Activated CD4-positive, alpha-beta T cell treated with anti-CD3 and anti-CD28 coated beads, Interleukin-2, amount 50 U/mL, for 4 hours (primary cell): ENCODE measurements at places on chromosomes 5 and 9.

DNA sequence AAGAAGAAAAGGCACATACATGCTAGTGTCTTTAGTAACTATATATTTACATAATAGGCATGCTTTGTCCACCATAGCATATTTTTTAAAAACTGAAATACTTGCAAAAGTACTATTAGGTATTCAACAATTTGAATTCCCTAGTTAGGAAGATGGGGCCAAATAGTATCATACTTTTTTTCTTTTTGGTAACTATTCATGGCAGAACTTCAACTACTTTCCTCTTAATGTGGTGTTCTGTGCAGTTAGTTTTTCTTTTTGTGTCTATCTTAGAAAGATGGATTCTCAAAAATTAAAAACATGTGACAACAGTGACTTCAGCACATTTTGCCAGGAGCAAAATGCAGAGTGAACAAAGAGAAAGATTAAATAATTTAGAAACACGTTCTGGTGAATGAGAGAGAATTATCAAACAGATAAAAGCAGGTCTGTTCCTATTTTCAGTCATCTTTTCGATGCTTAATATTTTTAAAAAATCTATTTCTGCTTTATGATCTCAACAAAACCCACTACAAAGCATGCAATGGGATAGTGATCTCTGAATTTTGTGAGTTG is 341.1 kb downstream of the ARL15 start:
- no peak for DNase-seq

- no peak for DNase-seq
These were observed 70.3 kb downstream of the SH3RF2 start for GRCh38 chr5:146006470-146007190.

GRCh38 chr9:70083429-70083828 is 39.8 kb downstream of the MAMDC2 start:
- DNase-seq, result no peak

DNA sequence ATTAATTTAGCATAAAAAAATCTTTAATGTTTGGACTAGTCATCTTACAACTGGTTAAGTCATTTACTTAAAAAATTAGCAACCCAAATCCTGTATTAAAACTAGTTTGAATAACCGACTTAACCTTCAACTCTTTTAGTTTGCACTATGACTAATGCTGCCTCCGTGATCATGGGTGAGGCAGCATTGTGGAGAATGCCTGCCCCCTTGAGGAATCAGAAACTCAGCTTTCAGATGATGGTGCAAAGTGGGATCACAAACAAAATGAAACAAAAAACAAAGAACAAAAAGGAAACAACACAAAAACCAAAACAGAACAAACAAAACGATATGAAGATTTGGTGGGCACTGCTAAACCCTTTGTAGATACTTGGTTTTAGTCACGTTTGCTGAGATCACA is 127.0 kb upstream of the PALM2AKAP2 start:
- DNase-seq, result no peak

DNA sequence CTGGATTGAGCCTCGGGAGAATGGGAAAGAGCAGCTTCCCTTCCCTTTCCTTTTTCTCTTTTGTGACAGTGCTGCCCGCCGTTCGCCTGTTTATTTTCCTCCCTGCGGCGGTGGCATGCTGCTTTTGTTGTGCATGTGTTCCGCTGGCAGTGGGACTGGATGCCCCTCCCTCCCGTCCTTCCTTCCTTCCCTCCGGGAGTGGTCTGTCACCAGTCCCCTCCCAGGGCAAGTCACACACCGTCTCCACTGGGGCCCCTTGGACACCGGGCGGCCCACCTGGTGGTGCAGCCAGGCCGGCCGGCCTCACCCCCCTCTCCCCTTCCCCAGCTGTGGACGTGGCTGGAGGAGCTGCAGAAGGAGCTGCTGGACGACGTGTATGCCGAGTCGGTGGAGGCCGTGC is 214.7 kb downstream of the TRIO start:
- no peak for DNase-seq

DNA sequence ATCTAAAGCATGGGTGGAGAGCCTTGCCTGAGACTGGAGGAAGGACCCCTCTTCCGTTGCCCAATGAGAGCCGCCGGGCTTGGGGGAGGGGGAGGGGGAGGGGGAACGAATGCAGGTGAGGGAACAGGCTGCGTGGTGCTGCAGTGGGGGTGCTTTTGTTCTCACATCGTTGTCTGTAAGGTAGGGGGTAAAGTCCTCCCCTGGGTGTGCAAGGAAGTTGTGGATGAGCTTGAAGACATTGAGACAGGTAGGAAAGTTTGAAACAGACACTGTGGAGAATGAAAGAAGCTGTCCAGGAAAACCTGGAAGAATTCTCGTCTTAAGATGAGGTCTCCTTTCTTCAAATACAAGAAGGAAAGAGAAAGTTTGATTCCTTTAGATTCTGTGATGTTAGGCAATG is 94.1 kb upstream of the LIFR start:
- no peak for DNase-seq

DNA sequence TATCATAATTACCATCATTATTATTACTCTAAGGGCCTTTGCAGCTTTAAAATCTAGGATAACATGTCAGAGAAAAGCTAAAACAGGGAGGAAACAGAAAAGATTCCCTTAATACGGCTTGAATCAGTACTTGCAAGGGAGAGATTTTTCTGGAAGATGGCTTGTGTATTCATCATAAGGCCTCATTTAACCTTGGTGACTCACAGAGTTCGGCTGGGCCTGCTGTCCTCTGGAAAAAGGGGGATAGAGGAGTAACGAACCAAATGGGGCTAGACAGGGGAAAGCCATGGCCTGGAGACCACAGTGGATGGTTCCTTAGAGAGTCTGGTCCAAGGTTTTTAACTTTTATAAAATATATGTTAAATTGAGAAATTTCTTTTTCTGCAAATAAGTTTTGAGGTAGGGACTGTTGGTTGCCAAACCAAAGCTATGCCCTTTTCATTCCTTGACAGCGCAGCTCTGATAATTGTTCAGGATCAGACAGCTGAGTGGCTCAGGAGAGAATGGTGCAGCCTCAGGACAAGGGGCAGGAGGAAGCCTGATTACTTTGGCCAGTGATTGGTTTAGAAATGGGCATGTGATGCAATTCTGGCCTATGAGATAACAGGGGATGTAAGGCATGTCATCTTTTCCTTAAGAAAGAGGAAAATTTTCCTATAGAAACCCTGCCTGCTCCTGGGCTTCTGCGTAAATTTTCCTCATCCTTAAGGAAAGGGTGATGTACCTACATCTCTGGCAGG is 25.6 kb upstream of the GSN start:
- no peak for DNase-seq
